ENCODE measurements at places on chromosomes 2 and 18. TPM values are rescaled to one million over a fixed set of nuclear protein-coding genes. Genes with fewer than 3 reads are reported as not detected.

LRRTM1 gene
- total RNA-seq, result not detected

DYNAP gene
- total RNA-seq, result not detected

ZNF638 gene
- total RNA-seq, result 118 TPM

CRYGD gene
- not detected for total RNA-seq

DNA sequence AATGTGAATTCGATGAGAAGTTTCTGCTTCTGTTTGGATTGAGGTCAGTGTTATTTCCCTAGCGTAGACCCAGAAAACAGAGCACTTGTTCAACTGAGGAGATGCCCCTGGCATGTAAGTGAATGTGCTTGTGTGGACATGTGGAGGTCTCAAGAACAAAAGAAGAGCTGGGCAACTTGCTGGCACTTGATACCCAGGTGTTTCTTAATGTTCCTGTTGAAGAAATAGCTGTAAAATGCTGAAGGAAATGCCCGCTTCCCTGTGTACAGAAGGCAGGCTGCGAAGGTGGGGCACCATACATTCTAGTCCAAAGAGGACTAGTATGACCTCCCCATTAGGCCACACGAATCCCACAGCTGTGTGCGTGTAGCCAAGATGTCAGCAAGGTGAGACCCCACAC, 9.8 kb upstream of the LBH start:
- DNase-seq, result peak; percentile 24

DNA sequence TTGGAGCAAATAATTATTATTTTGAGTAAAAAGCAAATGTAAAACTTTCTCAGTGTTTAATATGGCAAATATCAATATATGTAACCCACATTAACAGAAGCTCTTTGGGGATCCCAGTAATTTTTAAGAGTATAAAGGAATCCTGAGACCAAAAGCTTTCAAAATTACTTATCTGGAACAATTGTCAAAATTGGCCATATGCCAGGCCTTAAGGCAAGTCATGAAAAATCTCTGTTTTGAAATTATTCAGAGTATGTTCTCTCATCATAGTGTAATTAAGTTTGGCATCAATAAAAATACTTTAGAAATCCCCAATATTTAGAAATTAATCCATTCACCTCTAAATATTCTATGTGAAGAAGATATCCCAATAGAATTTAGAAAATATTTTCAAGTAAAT, 225.3 kb upstream of the ARL4C start:
- DNase-seq, result no peak

DNA sequence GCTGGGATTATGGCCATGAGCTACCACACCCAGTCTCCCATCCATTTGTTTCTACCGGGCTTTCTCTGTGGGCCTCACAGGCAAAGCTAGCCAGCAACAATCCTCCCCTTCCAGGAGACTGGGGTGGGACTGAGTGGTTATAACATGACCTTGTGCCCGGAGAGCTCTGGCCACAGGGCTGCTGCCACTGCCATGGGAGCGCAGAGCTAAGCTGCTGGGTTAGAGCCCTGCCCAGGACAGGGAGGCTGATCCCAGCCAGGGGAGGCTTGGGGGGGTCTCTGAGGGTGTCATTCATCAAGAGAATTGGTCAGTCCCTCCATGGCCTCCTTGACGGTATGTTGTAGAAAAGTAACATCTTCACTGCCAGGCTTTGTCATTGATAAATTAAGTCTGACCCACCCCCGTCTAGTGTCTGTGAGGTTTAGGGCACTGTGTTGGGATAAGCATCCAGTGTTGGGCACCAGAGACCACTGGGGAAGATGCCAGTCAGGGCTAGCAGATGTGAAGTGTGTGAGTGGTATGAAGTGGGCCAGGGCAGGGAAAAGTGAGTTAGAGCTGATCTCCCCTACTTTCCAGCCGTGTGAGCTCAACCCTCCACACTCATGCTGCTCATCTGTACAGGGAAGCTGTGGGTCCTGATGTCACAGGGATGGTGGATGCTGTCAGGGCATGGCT, 368.4 kb upstream of the HS6ST1 start:
- DNase-seq, result no peak

DNA sequence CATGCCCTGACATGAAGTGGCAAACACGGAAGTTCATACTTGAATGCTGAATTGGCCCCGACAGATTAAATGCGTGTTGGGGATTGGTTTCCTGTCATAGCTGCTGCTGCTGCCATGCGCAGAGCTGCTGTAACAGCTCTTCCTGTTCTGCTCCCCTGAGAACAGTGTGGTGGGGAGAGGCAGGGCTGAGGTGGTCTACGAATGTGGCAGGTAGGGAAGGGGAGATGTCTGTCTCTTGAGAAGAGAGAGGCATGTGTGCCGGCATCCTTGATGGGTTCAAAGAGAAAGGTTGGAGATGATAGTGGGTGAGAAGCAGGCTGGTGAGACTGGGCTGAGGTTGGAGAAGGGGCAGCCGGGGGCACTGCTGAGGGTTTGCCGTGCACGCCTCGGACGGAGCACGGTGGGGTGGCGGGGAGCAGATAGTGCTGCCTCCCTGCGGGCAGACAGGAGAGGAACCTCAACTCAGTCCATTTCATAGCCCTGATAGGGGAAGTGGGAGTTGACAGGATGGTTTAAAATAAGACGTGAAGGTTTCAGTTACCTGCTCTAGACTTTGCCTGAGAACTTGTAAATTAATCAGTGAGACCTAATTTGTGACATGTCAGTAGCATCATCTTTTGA, 46.1 kb downstream of the TMEM185B start:
- DNase-seq, result peak; percentile 50

DNA sequence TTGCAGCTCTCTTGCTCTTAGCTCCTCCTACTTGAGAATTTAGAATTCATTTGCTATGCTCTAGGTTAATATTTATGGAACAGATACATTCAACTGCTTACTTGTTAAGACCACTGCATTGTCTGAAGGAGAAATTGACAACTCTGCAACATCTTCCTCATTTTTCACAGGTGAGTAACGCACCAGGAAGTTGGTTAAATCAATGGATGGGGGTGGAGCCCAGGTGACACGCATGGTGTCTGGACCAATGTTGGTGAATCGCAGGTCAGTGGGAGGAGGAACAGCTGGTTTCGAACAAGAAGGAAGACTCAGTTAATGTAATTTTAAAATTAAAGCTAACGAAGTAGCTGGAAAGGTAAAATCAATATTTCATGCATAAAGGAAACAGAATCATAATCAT, 44.3 kb downstream of the FN1 start:
- DNase-seq, result no peak

GRCh38 chr2:39646267-39646666, 19.4 kb upstream of the TMEM178A start:
- no peak for DNase-seq

GRCh38 chr2:8251291-8251690, 430.6 kb upstream of the ID2 start:
- no peak for DNase-seq

DNA sequence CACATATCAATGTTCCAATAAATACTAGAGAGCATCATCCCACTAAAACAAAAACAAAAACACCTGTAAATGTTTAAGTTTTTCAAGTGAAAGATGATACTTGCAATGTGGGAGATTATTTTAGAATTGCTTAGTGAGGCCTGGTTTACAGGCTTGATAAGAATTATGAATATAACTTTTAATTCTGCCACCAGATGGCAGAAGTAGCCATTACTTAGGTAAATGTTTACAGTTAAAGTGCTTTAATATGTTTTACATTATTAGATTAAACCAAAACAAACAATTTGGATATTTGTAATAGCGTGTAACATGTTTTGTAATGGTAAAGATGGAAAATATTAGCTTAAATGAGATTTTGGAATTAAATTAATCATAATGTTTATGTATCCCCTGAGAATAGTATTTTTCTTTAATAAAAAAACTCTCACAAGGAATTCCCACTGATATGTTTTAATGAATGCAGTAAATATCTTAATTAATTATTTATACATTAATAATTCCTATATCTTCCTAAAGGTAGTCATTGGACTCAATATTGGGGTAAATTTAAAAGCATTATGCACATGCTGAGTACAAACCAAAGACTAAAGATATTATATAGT, 522.0 kb downstream of the SPAG16 start:
- peak; percentile 12 for DNase-seq

GRCh38 chr2:100320547-100321178, 1.6 kb downstream of the LONRF2 start:
- DNase-seq, result no peak

- no peak for DNase-seq
These were observed 1279.9 kb upstream of the NRXN1 start for GRCh38 chr2:52311862-52312261.

- DNase-seq, result no peak
These were observed 18.8 kb downstream of the TMEM18 start for GRCh38 chr2:658426-658825.
